ENCODE measurements at places on chromosomes 3 and 15.

DNA sequence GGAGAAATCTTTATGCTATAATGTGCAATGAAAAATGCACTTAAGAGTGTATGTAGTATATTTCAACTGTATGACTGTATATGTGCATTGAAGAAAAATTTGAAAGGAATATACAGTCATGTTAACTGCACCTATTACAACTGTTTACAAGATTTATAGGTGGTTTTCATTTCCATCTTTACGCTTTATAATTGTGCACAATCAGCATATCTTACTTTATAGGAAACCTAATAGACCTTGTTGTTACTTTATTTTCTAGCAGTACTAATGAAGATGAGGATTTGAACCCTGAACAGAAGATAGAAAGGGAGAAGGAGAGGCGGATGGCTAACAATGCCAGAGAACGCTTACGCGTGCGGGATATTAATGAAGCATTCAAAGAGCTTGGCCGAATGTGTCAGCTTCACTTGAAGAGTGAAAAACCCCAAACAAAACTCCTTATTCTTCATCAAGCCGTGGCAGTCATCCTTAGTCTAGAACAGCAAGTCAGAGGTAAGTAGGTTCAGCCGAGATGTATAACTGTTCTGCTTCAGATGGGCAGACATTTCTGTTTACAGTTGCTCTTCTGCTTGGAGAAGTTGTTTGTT is 103.4 kb upstream of the CGNL1 start:
- no peak for DNase-seq

DNA sequence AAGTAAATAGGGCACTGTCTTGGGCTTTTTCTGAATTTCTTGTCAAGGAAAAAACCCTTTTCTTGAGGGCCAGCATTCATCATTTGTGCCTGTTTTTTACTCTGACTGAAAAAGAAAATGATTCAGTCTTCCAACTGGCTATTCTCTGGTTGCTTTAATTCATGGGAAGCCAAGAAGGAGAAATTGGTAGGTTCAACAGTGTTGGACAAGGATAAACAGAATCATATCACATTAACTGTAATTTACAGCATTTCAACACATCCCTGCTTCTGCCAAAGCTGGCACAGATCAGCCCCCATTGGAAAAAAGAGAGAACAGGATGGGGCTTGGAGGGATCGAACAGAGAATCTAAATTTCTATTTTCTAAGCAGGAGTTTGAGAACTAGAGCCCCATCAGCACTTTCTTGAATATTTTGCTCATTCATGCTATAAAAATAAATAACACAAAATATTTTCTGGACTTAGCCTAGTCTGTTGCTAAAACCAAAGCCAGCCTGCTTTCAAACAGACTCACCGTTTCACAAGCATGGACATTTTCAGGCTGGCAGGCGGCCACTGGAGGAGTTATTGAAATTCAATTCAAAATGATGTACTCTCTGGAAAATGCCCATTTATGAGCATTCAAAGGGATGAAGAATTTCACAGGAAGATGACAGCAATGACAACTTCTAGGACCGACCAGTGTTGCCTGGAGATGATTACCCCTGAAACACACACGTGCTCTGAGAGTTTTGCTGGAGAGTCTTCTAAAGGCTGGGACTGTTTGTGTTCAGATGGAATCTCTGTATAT is 181.2 kb downstream of the WNT5A start:
- no peak for DNase-seq

- no peak for DNase-seq
Observed at GRCh38 chr3:168624892-168625448, 529.2 kb upstream of the GOLIM4 start.

DNA sequence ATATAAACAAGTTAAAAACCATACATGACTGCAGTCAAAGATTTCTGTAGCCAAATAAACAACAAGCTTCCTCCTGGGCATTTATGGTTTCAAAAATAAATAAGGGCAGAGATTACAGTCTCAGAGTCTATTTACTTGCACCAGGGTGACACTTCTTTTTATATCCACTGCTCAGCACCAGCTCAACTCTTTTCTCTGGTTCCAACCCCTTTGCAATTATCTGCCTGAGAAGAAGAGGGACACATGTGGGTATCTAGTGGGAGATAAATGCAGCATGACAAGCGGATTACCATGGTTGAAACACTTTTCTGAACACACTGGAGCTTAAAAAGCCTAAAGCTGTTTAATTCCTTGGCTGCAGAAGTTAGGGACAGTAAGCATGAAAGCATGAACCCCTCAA is 311.5 kb downstream of the CNTN3 start:
- DNase-seq: no peak

DNA sequence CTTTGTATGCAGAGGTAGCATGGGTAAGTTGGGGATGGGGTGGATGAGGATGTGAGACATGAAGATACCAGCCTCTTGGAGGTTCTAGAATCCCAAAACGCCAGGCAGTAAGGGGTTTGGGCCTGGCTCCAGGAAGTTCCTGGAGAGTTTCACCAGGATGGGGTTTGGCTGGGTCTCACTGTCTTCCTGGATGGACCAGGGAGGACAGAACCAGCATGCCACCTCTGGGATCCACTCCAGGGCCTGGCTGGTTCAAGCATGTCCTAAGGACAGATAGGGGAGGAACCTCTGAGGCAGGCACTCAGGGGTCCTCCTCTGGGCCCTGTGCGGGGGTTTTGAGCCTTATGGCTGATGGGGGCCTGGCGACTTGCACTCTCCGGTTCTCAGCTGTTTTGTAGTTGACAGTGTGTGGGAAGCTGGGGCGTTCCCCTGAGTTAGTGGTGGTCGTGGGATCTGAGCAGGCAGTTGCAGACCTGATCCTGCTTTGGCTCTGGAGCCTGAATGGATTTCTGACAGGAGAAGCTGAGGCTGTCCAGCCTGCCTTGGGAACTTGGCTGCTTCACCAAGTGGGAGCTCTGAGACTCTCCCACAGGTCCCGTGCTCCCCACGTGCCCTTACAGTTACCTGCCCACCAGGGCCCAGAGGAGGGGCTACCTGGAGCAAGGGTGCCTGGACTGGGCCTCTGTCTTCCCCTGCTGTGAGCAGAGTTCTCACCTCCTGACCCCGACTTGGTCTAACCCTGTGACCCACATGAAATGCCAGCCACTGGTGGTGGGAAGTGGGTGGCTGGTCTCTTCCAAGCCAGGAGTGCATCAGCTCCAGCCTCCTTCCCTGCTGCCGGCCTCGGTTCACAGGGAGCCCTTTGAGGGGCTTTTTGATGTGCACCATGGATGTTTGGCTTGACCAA is 128.4 kb downstream of the EEFSEC start:
- no peak for DNase-seq

DNA sequence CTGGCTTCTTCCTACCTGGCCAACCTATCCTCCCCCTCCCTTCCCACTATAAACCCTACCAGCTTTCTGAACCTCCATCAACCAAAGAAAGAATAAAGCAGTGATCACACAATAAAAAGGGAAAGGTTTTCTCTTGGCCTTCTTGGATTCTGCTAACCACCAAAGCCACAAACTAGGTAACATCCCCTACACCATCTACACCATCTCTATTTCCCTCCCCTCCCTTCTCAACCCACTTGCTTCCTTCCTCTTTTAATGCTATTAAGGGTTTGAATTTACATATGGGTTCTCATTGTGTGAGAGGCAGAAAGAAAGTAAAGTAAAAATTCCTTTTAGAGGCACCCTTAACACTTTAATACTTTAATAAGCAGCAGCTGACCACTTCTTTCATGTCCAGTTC is 25.8 kb upstream of the RSL24D1 start:
- no peak for DNase-seq

GRCh38 chr3:47475029-47475569 is 642 bp downstream of the SCAP start:
- no peak for DNase-seq

DNA sequence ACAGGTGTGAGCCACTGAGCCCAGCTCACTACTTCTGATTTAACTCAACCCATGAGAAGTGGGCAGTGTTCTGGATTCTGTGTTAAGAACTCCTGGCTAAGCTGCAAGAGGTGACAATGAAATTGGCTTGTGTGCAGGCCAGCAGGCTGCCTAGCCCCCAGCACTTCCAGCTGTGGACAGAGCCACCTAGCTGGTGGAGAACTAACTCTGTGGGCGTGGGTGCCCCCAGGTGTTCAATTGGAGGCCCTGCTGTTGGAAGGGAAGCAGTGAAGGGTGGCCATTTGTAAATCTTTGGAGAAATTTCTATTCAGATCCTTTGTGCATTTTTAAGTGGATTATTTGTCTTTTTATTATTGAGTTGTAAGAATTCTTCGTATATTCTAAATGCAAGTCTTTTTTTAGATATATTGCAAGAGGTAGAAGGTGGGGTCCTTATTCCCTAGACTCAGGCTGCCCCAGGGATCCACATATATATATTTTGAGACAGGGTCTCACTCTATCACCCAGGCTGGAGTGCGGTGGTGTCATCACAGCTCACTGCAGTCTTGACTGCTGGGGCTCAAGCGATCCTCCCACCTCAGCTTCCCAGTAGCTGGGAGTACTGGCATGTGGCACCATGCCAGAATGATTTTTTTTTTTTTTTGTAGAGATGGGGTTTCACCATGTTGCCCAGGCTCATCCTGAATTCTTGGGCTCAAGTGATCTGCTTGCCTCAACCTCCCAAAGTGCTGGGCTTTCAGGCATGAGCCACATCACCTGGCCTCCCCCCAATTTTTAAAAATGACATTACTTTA is 7.2 kb upstream of the SCAMP5 start:
- no peak for DNase-seq

DNA sequence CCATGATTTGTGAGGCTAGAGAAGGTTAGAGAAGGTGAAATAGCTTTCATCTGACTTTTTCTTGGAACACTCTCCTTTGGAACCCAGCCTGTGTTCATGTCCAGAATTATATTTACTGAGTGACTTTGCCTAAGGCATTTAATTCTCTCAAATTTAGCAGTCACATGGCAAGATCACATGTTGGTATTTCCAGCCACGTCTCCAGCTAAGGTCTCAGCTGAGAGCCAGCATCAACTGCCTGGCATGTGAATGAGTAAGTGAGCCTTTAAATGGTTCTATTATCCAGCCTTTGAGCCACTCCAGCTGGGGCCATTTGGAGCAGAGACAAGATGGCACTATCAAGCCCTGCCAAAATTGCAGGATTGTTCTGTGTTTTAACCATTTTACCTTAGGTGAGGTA is 130.2 kb upstream of the SGO1 start:
- DNase-seq: no peak

DNA sequence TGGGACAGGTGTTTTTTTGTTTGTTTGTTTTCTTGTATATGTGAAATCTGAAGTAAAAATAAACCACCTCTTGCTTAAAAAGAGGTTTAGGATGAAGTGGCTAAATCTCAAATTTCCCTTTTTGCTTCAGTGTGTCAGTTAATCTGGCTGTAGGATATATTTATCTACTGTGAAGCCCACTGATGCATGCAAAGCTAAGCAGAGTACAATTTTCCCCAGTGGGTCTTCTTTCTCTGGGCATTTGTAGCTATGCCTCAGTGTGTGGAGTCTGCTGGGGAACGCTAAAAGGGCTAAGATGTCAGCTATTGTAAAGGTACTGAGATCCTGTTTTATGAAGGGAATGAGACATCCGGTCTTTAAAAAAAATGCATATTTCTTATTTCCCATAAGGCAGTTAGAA is 190.6 kb downstream of the TCF12 start:
- DNase-seq: no peak

DNA sequence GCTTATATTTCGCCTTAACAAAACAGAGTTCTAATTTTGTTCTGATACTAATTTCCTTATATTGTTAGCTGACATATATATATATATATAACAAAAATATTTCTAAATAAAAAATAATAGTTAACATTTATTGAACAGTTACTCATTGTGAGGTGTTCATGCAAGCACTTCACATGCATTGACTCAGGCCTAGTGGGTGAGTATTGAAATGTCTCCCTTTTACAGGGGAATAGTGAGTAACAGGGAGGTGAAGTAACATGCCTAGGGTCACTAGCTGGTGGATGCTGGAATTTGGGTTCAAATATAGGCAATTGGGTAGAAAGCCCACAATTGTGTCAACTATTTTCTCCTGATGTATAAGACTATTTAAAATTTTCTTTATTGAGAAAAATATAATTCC is 102.6 kb upstream of the ZPLD1 start:
- no peak for DNase-seq

GRCh38 chr3:161025911-161026310 is 79.2 kb downstream of the B3GALNT1 start:
- DNase-seq: no peak

- no peak for DNase-seq
Observed at GRCh38 chr3:137737208-137737607, 26.9 kb upstream of the SOX14 start.

GRCh38 chr15:71736286-71736947 is 73.9 kb upstream of the NR2E3 start:
- DNase-seq: no peak

DNA sequence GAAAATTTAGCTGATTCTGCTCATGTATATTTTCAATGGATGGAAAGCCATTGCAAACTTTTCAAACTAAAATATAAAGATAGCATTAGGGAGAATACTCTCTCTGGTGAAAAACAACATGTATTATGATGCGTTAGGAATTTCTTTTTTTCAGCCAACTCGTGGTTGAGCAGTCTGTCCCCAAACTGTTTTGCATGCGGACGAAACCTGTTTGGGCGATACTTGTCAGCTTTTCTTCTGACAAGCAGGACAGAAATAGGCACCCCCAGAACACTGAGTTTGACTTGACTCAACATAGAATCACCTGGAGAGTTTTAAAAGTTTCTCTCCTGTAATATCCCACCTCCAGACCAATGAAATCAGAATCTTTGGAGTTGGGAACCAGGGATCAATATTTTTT is 417.5 kb upstream of the TPRG1 start:
- DNase-seq: no peak

DNA sequence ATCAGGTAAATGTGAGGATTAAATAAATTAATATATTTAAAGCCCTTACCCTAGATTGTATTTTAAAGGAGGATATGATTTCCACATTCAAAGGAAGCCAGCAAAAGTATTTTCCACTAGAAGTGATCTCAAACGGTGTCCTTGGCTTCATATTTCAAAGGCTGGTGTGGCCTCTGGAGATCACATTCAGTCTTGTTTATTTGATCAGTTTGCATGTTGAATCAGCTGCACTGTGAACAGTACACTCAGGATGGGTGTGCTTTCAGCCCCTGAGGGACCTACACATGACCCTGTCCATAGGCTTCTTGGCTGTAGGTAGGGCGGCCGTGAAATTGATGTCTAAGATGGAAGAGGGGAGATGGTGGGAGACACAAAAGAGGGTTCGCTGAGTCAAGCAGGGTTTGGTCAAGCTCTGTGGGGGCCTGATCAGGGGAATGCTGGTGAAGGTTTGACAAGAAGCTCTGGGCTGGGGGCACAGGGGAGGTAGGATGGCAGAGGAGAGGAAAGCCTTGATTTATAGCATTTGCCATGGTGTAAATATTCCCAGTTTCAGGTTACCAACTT is 21.9 kb downstream of the CYP8B1 start:
- DNase-seq: no peak
